CD4-positive, CD25-positive, alpha-beta regulatory T cell (primary cell): ENCODE measurements at places on chromosomes 2 and 18. TPM values are rescaled to one million over a fixed set of nuclear protein-coding genes. Genes with fewer than 3 reads are reported as not detected.
A peak's percentile ranks its signal among the peaks of the same experiment; 100 is the strongest.

GRCh38 chr2:120543899-120544298, 191.8 kb upstream of the GLI2 start:
- no peaks in the 10 kb centered on the region for H3K36me3 ChIP-seq
- H3K4me3 ChIP-seq = no peak overlapping the region
- H3K4me1 ChIP-seq = no peaks in the 10 kb centered on the region
- H3K27ac ChIP-seq = no peak overlapping the region
- H3K27me3 ChIP-seq = no peaks in the 10 kb centered on the region

GRCh38 chr2:9754532-9754887, 88.8 kb upstream of the TAF1B start:
- H3K27ac ChIP-seq = no peak overlapping the region
- no peak for DNase-seq
- H3K4me3 ChIP-seq = peak overlapping the region; percentile 32
- H3K4me1 ChIP-seq = peaks cover 29% of the 10 kb centered on the region
- H3K27me3 ChIP-seq = peaks cover 4% of the 10 kb centered on the region
- no peaks in the 10 kb centered on the region for H3K36me3 ChIP-seq

- H3K4me1 ChIP-seq = no peaks in the 10 kb centered on the region
- no peak for DNase-seq
- H3K36me3 ChIP-seq = no peaks in the 10 kb centered on the region
- H3K27ac ChIP-seq = no peak overlapping the region
- no peaks in the 10 kb centered on the region for H3K27me3 ChIP-seq
- H3K4me3 ChIP-seq = no peak overlapping the region
Measured at GRCh38 chr2:170425281-170425751, 247.4 kb downstream of the MYO3B start.

- no peaks in the 10 kb centered on the region for H3K27me3 ChIP-seq
- peaks cover 64% of the 10 kb centered on the region for H3K4me1 ChIP-seq
- peak; percentile 88 for DNase-seq
- peak overlapping the region; percentile 90 for H3K27ac ChIP-seq
Measured at GRCh38 chr2:106095478-106096298, 98.4 kb downstream of the UXS1 start.

- H3K27me3 ChIP-seq = no peaks in the 10 kb centered on the region
- no peak for DNase-seq
- H3K27ac ChIP-seq = peak overlapping the region; percentile 37
- peak overlapping the region; percentile 59 for H3K4me3 ChIP-seq
- peaks cover 39% of the 10 kb centered on the region for H3K36me3 ChIP-seq
Measured at GRCh38 chr2:143226714-143227541, 97.7 kb downstream of the ARHGAP15 start.

GRCh38 chr2:61055557-61055956, 10.1 kb upstream of the SANBR start:
- no peak overlapping the region for H3K27ac ChIP-seq
- no peaks in the 10 kb centered on the region for H3K4me1 ChIP-seq
- no peak overlapping the region for H3K4me3 ChIP-seq
- H3K27me3 ChIP-seq = no peaks in the 10 kb centered on the region
- DNase-seq = no peak

- H3K27ac ChIP-seq = no peak overlapping the region
- DNase-seq = no peak
- H3K4me3 ChIP-seq = no peak overlapping the region
- H3K4me1 ChIP-seq = no peaks in the 10 kb centered on the region
- H3K27me3 ChIP-seq = no peaks in the 10 kb centered on the region
Measured at GRCh38 chr18:67926929-67927864, 410.7 kb upstream of the DSEL start.

DNA sequence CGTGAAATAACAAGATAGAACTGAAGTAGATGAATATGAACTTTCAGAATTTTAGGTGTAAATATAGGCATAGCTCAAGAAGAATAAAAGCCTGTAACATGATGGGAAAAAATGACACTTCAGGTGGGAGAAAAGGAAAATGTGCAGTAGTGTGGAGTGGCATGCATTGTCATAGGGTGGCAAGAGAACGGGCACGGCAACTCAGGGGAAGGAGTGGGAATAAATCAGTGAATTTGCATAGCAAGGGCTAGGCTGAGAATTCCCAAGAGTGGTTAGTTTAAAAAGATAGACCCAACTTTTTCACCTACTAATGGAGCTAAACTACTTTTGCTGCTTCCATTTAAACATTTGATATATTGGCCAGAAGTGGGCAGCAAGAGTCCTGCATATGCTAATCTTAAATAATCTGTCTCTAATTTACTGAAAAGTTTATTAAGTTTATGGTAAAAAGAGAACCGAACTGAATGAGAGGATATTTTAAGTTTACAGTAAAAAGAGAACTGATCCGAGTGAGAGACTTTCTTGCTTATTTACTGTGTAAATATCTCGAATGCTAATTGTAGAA, 228.1 kb downstream of the CTNNA2 start:
- H3K4me1 ChIP-seq = no peaks in the 10 kb centered on the region
- no peak overlapping the region for H3K27ac ChIP-seq
- DNase-seq = no peak
- no peak overlapping the region for H3K4me3 ChIP-seq
- no peaks in the 10 kb centered on the region for H3K36me3 ChIP-seq

GRCh38 chr2:64731746-64732145, 78.0 kb upstream of the SERTAD2 start:
- H3K4me1 ChIP-seq = peaks cover 22% of the 10 kb centered on the region
- no peak overlapping the region for H3K27ac ChIP-seq
- no peaks in the 10 kb centered on the region for H3K36me3 ChIP-seq
- DNase-seq = no peak
- H3K27me3 ChIP-seq = no peaks in the 10 kb centered on the region
- H3K4me3 ChIP-seq = no peak overlapping the region

- peak overlapping the region; percentile 88 for H3K4me3 ChIP-seq
- H3K27me3 ChIP-seq = no peaks in the 10 kb centered on the region
- peaks cover 30% of the 10 kb centered on the region for H3K36me3 ChIP-seq
- no peak for DNase-seq
- H3K27ac ChIP-seq = peak overlapping the region; percentile 98
- peaks cover 24% of the 10 kb centered on the region for H3K4me1 ChIP-seq
Measured at GRCh38 chr2:178449700-178450523, 1.1 kb downstream of the PRKRA start.

GRCh38 chr2:239462671-239463506, 62.1 kb upstream of the HDAC4 start:
- H3K4me1 ChIP-seq = no peaks in the 10 kb centered on the region
- no peak overlapping the region for H3K27ac ChIP-seq
- H3K4me3 ChIP-seq = no peak overlapping the region
- no peaks in the 10 kb centered on the region for H3K27me3 ChIP-seq
- DNase-seq = no peak
- no peaks in the 10 kb centered on the region for H3K36me3 ChIP-seq

- no peak overlapping the region for H3K27ac ChIP-seq
- H3K4me3 ChIP-seq = no peak overlapping the region
- H3K36me3 ChIP-seq = no peaks in the 10 kb centered on the region
- DNase-seq = no peak
- peaks cover 10% of the 10 kb centered on the region for H3K4me1 ChIP-seq
- no peaks in the 10 kb centered on the region for H3K27me3 ChIP-seq
Measured at GRCh38 chr2:207133458-207133819, 32.3 kb downstream of the KLF7 start.

- no peaks in the 10 kb centered on the region for H3K4me1 ChIP-seq
- no peaks in the 10 kb centered on the region for H3K36me3 ChIP-seq
- no peak overlapping the region for H3K4me3 ChIP-seq
- DNase-seq = no peak
- H3K27ac ChIP-seq = no peak overlapping the region
Measured at GRCh38 chr18:54607213-54608027, 16.4 kb downstream of the DYNAP start.

DNA sequence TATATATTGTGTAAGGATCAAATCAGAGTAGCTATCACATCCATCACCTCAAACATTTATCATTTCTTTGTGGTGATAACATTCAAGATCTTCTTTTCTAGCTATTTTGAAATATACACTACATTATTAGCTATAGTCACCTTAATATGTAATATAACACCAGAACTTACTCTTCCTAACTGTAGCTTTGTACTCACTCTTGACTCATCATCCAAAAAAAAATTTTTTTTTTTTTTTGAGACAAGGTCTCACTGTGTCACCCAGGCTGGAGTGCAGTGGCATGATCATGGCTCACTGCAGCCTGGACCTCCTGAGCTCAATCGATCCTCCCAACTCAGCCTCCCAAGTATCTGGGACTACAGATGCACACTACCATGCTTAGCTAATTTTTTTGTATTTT, 153.3 kb downstream of the EML6 start:
- no peaks in the 10 kb centered on the region for H3K36me3 ChIP-seq
- H3K27me3 ChIP-seq = peaks cover 5% of the 10 kb centered on the region
- DNase-seq = no peak
- H3K4me3 ChIP-seq = no peak overlapping the region

Gene ST8SIA3
- not detected for total RNA-seq

Gene DSG1
- not detected for total RNA-seq

Gene HOXD9
- not detected for total RNA-seq

Gene LRP2
- not detected for total RNA-seq

Gene EML4
- 293 TPM for total RNA-seq

Gene BCL11A
- total RNA-seq = 2.0 TPM

Gene OR6B3
- total RNA-seq = not detected

Gene EN1
- total RNA-seq = not detected
